ENCODE measurements at places on chromosomes 7 and 10.

DNA sequence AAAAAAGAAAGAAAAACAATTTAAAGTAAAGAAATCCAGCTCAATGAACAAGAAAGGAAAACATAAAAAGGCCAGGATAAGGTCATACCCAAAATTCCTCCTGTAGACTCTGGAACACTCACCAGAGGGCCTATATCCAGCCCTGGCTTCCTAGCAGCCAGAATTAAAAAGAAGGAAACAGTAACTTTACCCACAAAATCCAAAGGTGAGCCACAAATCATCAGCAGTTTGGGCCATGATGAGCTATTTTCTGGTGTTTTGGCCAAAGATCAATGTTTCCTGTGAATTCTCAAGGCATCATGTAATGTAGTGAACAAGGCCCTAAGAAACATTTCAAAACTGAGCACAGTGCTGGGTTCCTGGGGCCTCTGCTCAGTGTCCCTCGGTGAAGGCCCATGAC lies 87.8 kb downstream of the LARP4B start:
- DNase-seq: no peak

DNA sequence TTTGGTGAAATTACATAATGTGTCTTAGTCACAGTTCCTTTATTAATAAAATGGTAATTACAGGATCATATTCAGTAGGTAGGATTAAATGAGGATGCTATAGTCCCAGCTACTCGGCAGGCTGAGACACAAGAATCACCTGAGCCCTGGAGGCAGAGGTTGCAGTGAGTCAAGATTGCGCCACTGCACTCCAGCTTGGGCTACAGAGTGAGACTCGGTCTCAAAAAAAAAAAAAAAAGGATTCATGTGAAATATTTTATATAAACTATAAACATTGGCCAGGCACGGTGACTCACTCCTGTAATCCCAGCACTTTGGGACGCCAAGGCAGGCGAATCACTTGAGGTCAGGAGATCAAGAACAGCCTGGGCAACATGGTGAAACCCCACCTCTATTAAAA lies 197.9 kb downstream of the IMMP2L start:
- peak; percentile 93 for DNase-seq

- no peak for DNase-seq
Observed at GRCh38 chr7:88540012-88540411, 219.5 kb upstream of the ZNF804B start.

- no peak for DNase-seq
Observed at GRCh38 chr7:81621893-81622292, 148.0 kb downstream of the HGF start.

- DNase-seq: no peak
Observed at GRCh38 chr10:97154781-97155180, 31.0 kb downstream of the SLIT1 start.

GRCh38 chr7:99140813-99141212 lies 3.1 kb downstream of the SMURF1 start:
- no peak for DNase-seq

DNA sequence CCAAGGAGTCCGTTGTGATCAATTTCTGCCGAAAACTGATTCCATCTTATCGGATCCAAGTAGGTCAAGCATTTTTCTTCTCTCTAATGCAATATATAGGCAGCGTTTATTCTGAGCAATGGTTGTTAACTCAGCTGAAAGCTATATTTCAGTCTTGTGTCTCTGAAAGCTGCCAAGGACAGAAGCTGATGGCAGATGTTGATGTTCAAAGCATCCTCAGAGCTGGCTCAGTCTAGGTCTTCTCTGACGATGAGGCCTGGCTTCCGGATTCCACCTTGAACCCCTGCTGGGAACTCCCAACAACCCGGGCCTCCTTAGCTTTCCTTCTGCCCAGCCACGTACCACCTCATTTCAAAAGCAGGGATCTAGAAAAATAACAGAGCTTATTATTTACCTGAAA lies 863.6 kb downstream of the NRG3 start:
- no peak for DNase-seq

DNA sequence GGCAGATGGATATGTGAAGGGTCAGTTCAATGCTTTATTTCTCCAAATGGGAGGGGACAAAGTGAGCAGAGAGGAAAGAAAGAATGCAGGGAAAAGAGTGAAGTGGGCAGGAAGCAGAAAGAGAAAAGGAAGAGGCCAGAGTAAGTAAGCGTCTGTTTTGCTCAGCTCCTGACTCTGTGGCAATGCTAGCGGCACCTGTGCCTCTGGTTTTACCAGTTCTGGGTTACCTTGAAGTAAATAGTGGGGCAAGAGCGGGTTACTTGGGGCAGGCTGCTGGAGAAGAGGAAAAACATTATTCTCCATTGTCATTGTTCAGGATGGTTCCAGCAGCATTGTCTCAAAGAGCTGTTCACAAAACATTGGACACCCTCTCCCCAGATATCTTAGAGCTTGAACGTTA lies 1.9 kb downstream of the TAS2R40 start:
- DNase-seq: no peak

DNA sequence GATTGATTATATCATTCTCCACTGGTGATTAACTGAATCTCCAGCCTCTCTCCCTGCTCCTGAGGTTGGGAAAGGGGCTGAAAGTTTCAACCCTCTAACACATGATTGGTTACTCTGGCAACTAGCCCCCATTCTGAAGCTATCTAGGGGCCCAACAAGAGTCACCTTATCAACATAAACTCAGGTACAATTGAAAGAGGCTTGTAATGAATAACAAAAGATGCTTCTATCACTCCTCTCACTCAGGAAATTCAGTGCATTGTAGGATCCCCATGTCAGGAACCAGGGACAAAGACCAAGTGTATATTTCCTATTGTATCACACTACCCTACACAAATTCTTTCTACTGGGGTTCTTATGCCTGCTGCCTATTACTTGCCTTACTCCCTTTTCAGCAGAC lies 123.9 kb upstream of the SLC13A1 start:
- DNase-seq: no peak

All from foreskin keratinocyte (primary cell).